ENCODE measurements at places on chromosomes 5 and 9. TPM values are rescaled to one million over a fixed set of nuclear protein-coding genes. Genes with fewer than 3 reads are reported as not detected.

OR1Q1 gene
- total RNA-seq: not detected

GRCh38 chr5:35745660-35746059 lies 111.0 kb upstream of the IL7R start:
- DNase-seq: no peak
- H3K4me3 ChIP-seq: no peak overlapping the region
- no peaks in the 10 kb centered on the region for H3K27me3 ChIP-seq
- H3K27ac ChIP-seq: no peak overlapping the region

VAV2 gene
- total RNA-seq: 4.7 TPM

DNA sequence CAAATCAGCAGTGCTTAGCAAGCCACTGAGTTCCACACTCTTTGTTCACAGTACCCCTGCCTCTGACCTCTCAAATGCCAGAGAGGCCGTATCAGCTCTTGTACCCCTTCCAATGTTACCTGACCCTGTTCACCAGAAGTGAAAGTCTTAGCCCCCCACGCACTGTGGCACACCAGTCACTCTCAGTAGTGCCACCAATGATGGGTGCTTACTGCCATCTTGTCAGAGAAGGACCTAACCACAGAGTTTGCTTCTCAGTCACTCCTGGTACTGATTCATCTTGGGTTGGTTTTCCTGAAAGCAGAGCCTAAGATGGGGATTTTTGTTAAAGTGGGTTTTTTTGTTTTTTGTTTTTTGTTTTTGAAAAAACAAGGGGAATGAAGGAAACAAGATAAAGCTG lies 28.8 kb upstream of the PANK3 start:
- H3K4me1 ChIP-seq: no peaks in the 10 kb centered on the region
- no peak overlapping the region for H3K4me3 ChIP-seq
- H3K27ac ChIP-seq: no peak overlapping the region
- no peaks in the 10 kb centered on the region for H3K27me3 ChIP-seq
- H3K36me3 ChIP-seq: no peaks in the 10 kb centered on the region

DNA sequence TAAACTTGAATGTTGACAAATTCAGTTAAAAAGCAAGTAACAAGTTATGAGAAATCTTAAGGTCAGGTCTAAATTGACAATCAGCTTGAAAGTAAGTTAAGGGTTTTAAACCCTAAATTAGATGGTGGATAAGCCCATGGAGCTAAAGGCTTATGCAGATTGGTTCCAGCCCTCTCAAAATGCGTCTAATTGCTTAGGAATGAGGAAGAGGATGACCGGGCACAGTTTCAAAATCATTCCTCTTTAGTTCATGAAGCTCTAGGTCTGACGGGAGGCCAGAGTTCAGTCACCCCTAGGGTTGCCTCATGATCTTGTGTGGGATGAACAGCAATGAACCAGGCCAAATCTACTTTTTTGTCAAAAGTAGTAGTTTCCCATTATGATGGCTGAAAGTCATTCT lies 75.4 kb downstream of the SLC38A9 start:
- H3K4me1 ChIP-seq: peaks cover 24% of the 10 kb centered on the region
- peak overlapping the region; percentile 67 for H3K27ac ChIP-seq
- no peaks in the 10 kb centered on the region for H3K36me3 ChIP-seq
- no peaks in the 10 kb centered on the region for H3K27me3 ChIP-seq

DNA sequence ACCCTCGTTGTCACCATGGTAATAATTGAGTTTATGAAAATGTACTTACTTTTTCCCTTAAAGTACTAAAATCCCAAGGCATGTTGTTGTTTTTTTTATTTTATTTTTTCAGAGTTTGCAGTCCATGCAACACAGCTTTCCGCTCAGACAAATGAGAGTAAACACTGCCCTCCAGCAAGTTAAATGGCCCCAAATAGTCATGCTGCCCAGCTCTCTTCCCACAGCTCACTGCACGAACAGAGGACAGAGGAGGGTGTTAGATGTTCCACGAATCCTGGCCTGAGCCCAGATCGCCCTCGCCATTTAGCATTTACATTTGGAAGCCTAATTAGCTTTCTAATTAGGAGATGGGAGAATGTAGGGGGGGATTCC lies 1.9 kb downstream of the NIM1K start:
- no peak overlapping the region for H3K4me3 ChIP-seq
- H3K27me3 ChIP-seq: no peaks in the 10 kb centered on the region
- H3K36me3 ChIP-seq: no peaks in the 10 kb centered on the region

CYLC2 gene
- not detected for total RNA-seq

LECT2 gene
- total RNA-seq: not detected

DNA sequence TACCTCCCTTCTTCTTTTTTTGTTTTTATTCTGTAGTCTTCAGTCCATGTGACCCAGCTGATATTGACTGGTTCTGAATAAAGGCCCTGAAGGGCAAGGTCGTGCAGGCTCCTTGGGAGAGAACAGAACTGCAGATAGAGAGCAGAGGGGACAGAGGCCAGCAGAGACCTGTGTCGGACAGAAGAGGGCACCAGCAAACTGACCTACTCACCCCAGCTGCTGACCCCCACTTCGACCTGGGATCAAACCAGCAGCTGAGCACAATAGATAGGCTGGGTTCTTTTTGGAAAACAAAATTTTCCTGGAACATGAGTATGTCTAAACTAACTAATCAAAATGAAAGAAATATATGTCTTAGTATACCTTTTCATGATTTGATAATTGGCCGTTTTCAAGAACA lies 695.1 kb downstream of the NR2F1-AS1 start:
- no peaks in the 10 kb centered on the region for H3K4me1 ChIP-seq
- H3K27me3 ChIP-seq: no peaks in the 10 kb centered on the region
- no peak for DNase-seq
- H3K36me3 ChIP-seq: no peaks in the 10 kb centered on the region

PCDHGA7 gene
- total RNA-seq: 14.1 TPM

GRCh38 chr5:125411744-125412560 lies 665.5 kb upstream of the ZNF608 start:
- H3K4me3 ChIP-seq: no peak overlapping the region
- DNase-seq: no peak
- H3K27me3 ChIP-seq: no peaks in the 10 kb centered on the region
- peaks cover 5% of the 10 kb centered on the region for H3K4me1 ChIP-seq

DMRT3 gene
- 0.18 TPM for total RNA-seq

B4GALT7 gene
- 5.1 TPM for total RNA-seq

WDR31 gene
- total RNA-seq: 2.8 TPM

DNA sequence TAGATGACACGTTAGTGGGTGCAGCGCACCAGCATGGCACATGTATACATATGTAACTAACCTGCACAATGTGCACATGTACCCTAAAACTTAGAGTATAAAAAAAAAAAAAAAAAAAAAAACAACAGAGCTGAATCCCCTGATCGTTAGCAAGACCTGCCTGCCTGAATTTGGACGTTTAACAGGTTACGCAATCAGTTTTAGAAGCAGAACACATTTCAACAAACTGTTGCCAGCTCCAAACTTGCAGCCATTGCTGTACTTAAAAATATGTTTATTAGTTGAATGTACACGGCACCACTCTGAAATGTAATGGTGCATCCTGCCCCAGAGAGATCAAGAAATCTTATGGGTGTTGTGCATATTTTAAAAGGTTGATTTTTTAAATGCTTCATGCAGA lies 680.0 kb downstream of the TLE4 start:
- no peak overlapping the region for H3K27ac ChIP-seq
- H3K27me3 ChIP-seq: no peaks in the 10 kb centered on the region
- DNase-seq: no peak
- H3K4me3 ChIP-seq: no peak overlapping the region
- H3K36me3 ChIP-seq: no peaks in the 10 kb centered on the region

PDGFRB gene
- total RNA-seq: 60.2 TPM

DNA sequence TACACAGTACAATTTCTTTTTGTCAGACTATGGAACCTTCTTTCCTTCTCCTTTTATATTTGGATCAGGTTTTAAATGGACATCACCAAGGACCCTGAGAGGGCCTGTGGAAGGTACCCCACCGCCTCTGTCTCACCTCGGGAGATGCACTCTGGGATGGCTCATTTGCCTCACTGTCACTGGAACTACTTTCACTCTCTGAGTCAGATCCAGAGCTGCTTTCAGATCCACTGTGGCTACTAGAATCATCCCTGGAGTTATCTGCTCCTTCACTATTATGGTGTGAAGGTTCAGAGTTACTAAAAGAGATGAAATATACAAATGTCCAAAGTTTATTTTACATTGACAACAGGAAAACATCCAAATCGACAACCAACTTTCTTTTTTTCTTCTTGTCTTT lies 24.6 kb downstream of the LEAP2 start:
- H3K27ac ChIP-seq: no peak overlapping the region
- no peaks in the 10 kb centered on the region for H3K36me3 ChIP-seq
- H3K4me1 ChIP-seq: no peaks in the 10 kb centered on the region
- no peaks in the 10 kb centered on the region for H3K27me3 ChIP-seq
- no peak for DNase-seq

GRCh38 chr9:124020520-124021384 lies 9.2 kb downstream of the LHX2 start:
- H3K4me3 ChIP-seq: no peak overlapping the region
- no peaks in the 10 kb centered on the region for H3K4me1 ChIP-seq
- no peaks in the 10 kb centered on the region for H3K36me3 ChIP-seq
- H3K27me3 ChIP-seq: peaks cover 70% of the 10 kb centered on the region

GRCh38 chr5:31393126-31393525 lies 138.8 kb downstream of the DROSHA start:
- H3K36me3 ChIP-seq: no peaks in the 10 kb centered on the region
- no peak for DNase-seq
- H3K4me1 ChIP-seq: no peaks in the 10 kb centered on the region
- H3K27ac ChIP-seq: no peak overlapping the region
- H3K27me3 ChIP-seq: no peaks in the 10 kb centered on the region

DNA sequence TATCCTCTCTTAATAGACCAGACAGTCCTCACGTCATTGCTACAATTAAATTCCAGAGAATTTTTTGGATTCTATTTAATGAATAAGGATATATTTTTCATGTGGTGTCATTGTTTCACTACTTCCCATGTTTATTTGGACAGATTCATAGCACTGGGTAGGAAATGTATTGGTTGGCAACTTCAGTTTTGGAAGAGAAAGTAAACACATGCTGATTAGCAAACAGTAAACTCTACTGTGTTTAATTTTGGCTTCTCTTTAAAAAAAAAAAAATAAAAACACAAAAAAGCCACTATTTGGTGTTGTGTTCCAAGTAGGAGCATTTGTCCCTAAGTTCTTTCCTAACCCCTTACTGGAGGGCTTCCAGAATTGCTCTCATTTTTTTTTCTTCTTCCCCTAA lies 77.3 kb downstream of the NFIB start:
- H3K36me3 ChIP-seq: no peaks in the 10 kb centered on the region
- DNase-seq: no peak
- peak overlapping the region; percentile 26 for H3K27ac ChIP-seq
- no peaks in the 10 kb centered on the region for H3K4me1 ChIP-seq

DNA sequence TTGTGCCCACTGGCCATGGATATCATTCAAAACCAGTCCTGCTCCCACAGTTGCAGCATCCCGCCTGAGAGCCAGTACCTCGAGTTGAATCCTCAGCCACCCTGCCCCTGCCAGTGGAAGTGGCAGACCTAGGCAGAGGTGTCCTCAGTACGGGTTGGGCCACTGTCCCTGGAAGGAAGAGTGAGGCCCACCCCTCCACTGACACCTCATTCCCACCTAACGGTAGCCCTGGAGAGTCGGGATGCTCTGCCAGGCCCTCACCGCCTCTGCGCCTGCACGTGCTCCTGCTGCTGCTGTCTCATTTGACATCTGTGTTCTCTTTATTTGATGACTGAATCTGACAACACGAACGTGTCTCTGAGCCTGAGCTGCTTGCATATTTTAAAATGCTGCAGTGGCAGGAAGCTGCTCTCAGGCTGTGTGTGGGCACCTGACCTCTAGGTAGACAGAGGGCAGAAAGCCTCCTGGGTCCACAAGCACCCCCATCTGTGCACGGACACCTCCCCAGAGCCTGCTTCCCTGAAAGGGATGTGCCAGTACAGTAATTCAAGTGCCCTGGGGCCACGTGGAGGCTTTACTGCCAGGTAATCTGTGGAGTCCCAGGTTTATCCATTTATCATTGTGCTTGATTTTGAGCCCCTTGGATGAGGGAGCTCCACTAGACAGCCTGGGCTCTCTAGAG lies 194.7 kb downstream of the CACNA1B start:
- no peak overlapping the region for H3K4me3 ChIP-seq
- H3K27me3 ChIP-seq: no peaks in the 10 kb centered on the region
- no peaks in the 10 kb centered on the region for H3K4me1 ChIP-seq
- H3K36me3 ChIP-seq: no peaks in the 10 kb centered on the region
- DNase-seq: no peak

SHLD3 gene
- 0.77 TPM for total RNA-seq

DNA sequence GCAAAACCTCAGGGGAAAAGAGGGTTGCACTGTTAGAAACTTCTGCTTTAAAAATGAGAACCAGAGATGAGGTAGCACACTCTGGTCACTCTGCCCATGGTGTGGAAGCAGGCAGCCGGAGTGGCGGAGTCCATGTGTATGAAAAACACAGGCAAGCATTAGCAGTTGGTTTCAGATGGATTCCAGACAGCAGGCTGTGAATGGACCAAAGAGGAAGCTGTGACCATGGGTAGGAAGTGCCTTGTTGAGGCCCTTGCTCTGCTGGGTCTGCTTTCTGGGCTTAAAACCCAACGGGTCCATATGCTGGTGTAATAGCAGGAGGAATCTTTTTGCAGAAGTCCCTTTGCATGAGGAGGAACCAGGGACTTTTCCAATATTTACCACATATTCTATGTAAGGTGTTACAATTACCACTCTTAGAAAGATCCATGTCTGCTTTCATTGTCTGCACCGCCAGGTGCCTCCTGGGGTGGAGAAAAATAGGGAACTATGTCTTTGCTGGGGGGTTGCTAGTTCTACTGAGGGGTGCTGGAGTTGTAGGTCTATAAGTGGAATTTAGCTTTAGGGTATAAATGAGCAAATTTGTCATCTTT lies 77.0 kb downstream of the ANKRD55 start:
- H3K36me3 ChIP-seq: no peaks in the 10 kb centered on the region
- H3K27me3 ChIP-seq: no peaks in the 10 kb centered on the region

MYMK gene
- not detected for total RNA-seq

DNA sequence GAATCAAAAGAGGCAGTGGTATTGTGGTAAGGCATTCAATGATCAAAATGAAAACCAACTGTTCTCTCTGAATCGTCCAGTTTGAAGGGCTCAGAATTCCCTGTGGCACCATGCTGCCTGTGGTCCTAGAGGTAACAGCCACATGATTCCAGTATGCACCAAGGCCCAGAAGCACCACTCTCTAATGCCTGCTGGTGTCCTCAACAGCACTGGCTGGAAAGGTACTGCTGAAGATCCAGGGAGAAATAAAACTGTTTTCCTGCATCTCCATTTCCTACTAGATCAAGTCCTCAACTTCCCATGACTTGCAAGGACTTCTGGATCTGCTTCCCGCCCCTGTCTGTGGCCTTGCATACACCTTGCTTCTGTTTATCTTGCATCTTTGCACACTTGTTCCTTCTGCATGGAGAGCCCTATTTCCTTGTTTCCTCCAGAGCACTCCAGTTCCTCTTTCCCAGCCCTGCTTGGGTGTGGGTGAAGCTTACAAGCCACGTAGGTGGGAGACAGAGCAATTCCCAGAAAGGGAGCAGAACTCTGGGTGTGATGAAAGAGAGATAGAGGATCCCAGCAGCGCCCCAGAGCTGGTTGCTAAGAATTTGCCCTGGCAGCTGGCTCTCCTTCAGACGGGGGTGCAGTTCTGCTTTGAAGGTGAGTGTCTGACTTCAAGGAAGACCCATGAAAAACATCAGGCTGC lies 41.0 kb upstream of the EQTN start:
- H3K27ac ChIP-seq: peak overlapping the region; percentile 79
- no peak for DNase-seq
- no peaks in the 10 kb centered on the region for H3K27me3 ChIP-seq
- no peak overlapping the region for H3K4me3 ChIP-seq
- H3K4me1 ChIP-seq: peaks cover 18% of the 10 kb centered on the region
- H3K36me3 ChIP-seq: no peaks in the 10 kb centered on the region

- no peaks in the 10 kb centered on the region for H3K27me3 ChIP-seq
- no peaks in the 10 kb centered on the region for H3K4me1 ChIP-seq
- H3K36me3 ChIP-seq: no peaks in the 10 kb centered on the region
- no peak for DNase-seq
- peak overlapping the region; percentile 82 for H3K27ac ChIP-seq
- no peak overlapping the region for H3K4me3 ChIP-seq
These were observed 250.0 kb upstream of the SLC30A5 start for GRCh38 chr5:68843624-68844364.

IL9 gene
- total RNA-seq: not detected

ADAMTSL1 gene
- total RNA-seq: 186 TPM

Data from uterus (tissue), 4 donors.